ENCODE measurements at places on chromosomes 7 and 10.

- no peak for DNase-seq
Observed at GRCh38 chr7:94393246-94394108, 1.2 kb upstream of the COL1A2 start.

DNA sequence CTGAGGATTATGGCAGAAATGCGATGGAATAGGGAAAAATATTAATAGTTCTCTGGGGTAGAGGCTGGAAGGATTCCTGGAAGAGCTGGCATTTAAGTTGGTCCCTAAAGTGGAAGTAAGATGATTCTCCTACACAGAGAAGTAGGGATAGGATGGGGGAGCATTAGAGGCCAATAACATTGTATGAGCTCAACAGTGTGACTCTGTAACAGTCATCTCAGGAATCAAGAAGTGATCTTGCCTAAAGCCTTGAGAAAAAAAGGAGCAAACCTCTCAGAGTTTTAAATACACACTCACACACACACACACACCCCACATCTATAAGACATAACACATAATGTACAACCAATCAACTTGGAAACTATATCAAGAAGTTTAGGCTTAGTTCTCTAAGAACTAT is 117.7 kb upstream of the CDK1 start:
- no peak for DNase-seq

DNA sequence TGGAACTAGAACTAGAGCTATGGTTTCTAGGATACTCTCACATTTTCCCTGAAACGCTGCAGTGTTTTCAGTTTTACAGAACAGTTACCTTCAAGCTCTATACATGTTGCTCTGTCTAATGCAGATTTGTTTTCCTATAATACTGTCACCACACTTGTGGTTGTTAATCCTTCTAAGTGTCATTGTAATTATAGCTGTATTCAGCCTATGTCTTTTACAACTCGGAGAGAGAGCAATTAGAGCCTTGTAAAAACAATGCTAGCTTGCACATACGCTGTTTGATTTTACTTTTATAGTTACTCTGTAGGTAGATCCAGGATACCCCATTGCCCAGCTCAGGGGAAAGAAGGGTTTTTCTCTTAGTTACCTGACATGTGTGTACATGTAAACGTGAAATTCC is 55.1 kb downstream of the ATOH7 start:
- DNase-seq: no peak

GRCh38 chr7:1444925-1445322 is 14.3 kb downstream of the MICALL2 start:
- DNase-seq: no peak

- no peak for DNase-seq
Observed at GRCh38 chr7:103574576-103574975, 128.6 kb upstream of the SLC26A5 start.

GRCh38 chr10:73894245-73894971 is 16.5 kb upstream of the PLAU start:
- no peak for DNase-seq

DNA sequence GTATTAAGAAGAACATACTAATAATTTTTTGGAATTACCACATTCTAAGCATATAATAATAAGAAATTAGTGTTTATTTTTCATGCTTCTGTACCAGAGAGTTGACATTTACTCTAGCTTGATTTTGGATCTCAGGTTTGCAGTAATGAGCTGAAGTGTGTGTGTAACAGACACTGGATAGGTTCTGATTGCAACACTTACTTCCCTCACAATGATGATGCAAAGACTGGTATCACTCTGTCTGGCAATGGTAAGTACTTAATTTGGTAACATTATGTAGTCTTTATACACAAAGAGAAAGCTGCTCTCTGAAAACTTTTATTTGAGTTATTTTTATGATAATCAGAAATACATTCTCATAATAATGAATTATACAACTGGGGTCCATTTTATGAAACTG is 54.1 kb downstream of the SRI start:
- DNase-seq: no peak

DNA sequence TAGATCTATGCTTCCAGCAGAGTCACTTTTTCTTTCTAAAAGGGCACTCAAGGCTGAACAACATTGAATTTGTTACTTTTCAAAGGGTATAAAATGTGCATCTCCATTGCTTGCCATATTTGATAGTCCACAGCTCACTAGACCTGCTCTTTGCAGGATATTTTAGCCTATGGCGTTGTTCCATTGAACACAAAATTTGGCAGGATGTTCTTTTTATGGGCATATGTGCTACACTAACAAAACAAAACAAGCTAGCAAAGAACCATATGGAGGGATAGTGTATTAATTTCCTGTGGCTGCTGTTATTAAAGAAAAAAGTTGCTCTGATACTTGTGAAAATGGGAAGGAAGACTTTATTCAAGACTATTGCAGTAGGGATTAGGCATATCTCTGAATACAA is 828.7 kb downstream of the TYW1 start:
- no peak for DNase-seq

- no peak for DNase-seq
Observed at GRCh38 chr10:51301644-51302043, 227.4 kb downstream of the PRKG1 start.

GRCh38 chr10:7306616-7307015 is 104.2 kb downstream of the SFMBT2 start:
- no peak for DNase-seq

DNA sequence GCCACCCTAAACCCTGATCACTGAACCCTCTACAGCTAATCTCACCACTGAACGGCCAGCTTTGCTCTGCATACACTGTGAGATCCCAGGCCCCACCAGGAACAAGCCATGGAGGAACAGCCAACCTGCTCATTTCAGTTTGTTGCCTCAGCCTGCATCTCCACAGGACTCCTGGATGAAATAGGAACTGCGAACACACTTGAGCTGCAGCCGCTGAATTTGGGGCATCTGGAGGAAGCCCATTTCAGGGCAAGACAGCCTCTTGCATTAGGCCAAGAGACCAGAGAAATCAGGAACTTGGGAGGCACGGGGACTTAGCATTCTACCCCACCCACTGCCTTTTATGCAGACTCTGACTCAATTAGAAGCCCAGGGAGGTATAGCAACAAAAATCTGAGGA is 14.5 kb upstream of the EGR2 start:
- no peak for DNase-seq

- DNase-seq: no peak
Observed at GRCh38 chr10:28986117-28986792, 302.6 kb upstream of the LYZL1 start.

GRCh38 chr7:45918556-45918955 is 2.5 kb downstream of the IGFBP3 start:
- no peak for DNase-seq

GRCh38 chr10:72490951-72491350 is 134.9 kb downstream of the MICU1 start:
- DNase-seq: no peak

DNA sequence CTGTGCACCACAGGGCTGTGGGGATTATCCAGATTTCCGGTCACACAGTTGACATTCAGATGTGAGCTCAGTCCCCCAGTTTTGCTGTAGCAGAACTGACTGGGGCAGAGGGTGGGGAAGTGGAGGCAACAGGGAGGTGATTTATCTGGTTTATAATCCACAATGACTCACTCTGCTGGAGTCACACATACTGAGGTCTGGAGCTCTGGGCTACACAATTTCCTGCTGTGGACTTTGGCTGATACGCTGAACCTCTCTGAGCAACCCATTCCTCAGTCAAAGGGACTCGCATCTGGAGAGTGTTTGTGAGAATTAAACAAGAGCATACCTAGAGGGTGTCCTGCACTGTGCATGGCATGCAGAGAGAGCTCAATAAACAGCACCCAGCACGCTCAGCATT is 64.8 kb upstream of the PLPP4 start:
- no peak for DNase-seq

DNA sequence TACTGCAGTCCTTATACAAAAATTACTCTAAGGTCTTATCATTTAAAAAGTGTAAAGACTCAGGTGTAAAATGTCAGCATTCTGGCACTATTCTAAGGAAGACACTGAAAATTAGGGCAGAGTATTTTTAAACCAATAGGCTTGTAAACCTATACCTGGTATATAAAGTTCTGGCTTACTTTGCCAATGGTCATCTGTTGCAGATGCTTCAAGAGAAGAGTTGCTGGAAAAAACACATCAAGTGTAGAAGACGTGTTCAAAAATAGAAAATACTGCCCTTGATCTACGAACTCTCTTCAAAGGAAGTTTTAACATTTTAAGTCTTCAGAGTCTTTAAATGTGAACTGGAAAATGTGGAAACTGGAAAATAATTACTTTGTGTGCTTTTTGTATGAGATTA is 23.9 kb downstream of the NT5C3A start:
- DNase-seq: no peak

GRCh38 chr7:55127622-55128081 is 108.8 kb downstream of the EGFR start:
- DNase-seq: no peak

DNA sequence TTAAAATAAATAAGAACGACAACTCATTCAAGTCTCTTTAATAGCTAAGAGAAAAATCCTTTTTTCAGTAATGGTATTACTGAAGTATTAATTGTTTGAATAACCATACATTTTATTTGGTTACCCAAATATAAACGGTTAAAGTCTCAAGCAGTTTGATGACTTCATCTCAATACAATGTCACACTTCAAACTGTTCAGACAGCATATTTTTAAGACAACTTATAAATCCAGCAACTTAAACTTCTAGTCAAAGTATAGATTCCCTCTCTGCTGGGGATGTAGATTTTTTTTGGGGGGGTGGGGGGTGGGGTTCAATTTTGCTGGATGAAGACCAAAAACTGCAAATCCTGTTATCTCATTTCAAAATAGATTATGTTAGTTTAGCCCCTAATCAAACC is 42.0 kb downstream of the GNA12 start:
- no peak for DNase-seq

- DNase-seq: no peak
Observed at GRCh38 chr10:25157650-25158049, 17.2 kb upstream of the GPR158 start.

DNA sequence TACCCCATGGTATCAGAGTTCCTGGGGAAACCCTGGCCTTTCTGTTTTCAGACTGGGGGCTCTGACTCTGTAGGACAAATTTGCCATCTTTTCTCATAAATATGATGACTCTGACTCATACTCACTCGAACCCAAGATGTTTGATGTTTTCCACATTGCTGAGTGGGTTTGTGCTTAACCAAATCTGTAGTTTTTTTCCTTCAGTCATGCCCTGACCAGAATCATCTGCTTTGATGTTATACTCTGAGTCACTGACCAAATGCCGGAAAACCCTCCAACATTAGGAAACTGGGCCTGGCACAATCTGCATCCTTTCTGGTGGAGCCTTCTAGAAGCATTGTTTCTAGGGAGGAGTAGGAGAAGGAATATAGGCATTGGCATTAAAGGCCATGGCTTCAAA is 118.7 kb downstream of the C10orf105 start:
- no peak for DNase-seq

DNA sequence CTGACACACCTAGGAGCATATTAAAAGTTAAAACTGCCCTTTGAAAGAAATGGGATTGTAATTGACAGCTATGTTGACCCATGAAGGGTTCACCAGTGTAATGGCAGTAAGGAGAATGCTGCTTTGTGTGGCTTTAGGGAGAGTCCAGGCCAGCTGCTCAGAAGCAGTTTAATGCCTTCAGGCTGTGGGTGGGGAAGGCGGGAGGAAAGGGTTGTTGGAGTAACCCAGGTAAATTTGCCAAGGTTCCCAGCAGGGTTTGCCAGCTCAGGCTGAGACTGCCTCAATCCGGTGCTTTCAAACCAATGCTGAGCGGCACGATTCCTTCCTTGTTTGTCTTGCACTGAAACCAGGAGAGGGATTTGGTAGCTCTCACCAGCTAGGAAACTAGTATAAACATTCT is 637.2 kb downstream of the INHBA start:
- no peak for DNase-seq

DNA sequence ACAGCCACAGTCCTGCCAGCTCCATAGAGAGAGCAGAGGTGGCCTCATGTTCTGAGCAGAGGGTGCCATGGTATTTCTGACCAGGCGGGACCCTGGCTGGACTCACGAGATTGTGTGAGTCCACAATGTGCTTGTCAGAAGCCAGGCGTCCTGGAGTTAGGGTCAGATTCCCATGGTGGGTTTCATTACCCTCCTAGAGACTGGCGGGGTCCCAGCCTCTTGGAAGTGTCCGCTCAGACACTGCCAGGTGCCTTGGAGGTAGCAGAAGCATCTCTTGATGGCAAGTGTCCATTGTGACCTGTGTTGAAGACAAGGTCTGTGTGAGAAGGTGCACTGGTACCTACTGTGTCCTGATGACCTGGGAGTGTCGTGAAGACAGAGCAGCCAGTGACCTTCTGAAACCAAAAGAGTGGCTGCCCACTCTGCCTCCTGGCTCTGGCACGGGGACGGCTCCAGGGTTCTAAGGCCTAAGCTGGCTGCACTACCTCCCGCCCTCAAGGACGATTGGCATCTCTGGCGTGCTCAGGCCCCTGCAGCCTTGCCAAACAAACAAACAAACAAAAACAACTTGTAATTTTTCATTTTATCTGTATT is 56.8 kb downstream of the MGMT start:
- DNase-seq: no peak

- DNase-seq: no peak
Observed at GRCh38 chr7:78601728-78602127, 803.2 kb downstream of the PHTF2 start.

GRCh38 chr10:51468424-51468823 is 231.0 kb downstream of the CSTF2T start:
- DNase-seq: no peak

DNA sequence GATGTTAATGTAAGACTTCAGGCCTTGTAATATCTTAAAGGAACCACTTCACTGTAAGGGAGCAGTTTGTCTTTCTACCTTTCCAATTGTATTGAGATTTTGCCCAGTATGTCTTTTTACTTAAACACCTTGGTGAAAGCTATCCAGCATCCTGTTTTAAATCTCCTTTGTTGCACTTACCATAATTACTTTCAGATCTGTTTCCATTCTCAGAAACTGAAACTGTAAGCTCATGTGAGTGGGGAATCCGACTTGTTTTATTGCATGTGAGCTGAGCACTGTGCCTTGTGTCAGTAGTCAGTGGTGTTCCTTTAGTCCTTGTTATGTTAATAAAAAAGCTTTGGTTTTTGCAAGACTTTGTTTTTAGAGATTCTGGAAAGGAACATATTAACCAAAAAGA is 42.2 kb downstream of the BMPR1A start:
- DNase-seq: peak; percentile 19

Data from GM20000 (cell line).